ENCODE measurements at places on chromosomes 5 and 9. TPM values are rescaled to one million over a fixed set of nuclear protein-coding genes. Genes with fewer than 3 reads are reported as not detected.
A peak's percentile ranks its signal among the peaks of the same experiment; 100 is the strongest.

DNA sequence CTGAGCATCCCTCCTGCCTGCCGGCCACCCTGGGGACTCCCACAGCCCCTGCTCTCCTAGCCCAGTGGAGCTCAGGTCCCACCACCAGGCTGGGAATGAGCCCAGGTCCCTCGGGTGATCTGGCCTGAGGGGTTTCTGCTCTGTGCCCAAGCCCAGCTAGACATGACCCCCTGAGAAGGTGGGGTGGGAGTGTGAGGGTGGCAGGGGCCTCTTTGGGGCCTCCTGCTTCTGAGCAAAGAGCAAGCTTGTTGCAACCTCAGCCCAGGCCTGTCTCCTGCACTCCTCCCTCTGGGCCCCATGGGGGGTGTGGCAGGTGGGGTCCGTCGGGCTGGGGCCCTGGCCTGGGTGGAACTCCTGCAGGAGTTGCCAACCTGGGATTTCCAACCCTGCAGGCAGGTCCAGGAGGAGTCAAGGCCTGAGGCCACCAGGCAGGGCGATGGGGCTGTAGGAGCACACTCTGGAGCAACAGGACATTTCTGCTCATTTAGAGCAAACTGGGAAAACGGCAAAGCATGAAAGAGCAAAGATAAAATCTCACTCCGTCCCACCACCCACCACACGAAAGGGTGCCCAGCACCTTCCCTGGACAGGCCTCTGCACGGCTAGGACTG is 11.4 kb upstream of the NRARP start:
- H3K27ac ChIP-seq: peak overlapping the region; percentile 46
- peak; percentile 52 for DNase-seq
- H3K4me1 ChIP-seq: peaks cover 56% of the 10 kb centered on the region

The TAF11L9 gene
- not detected for total RNA-seq

DNA sequence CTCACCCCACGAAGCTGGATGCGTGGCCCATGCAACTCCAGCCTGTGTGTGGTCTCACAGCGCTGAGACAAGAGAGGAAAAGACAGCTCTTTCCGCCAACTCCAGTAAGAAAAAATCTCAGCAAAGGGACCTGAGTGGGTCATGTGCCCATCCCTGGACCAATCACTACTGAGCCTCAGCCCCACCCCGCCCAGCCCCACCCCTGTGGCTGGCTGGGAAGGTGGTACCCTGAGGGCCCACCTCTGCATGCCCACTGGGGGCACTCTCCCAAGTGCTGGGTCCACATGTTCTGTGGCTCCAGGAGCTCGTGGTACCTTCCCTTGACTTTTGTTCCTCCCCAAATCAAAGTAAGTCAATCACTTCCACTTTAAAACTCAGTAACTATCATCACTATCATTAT is 105.1 kb upstream of the SMIM23 start:
- H3K36me3 ChIP-seq: no peaks in the 10 kb centered on the region
- H3K27ac ChIP-seq: no peak overlapping the region
- H3K4me1 ChIP-seq: no peaks in the 10 kb centered on the region
- peaks cover 5% of the 10 kb centered on the region for H3K27me3 ChIP-seq
- no peak for DNase-seq

The IFNB1 gene
- not detected for total RNA-seq

The NEUROG1 gene
- not detected for total RNA-seq

The PLCXD3 gene
- total RNA-seq: 2.2 TPM
